ENCODE measurements at places on chromosomes 11 and 22.

DNA sequence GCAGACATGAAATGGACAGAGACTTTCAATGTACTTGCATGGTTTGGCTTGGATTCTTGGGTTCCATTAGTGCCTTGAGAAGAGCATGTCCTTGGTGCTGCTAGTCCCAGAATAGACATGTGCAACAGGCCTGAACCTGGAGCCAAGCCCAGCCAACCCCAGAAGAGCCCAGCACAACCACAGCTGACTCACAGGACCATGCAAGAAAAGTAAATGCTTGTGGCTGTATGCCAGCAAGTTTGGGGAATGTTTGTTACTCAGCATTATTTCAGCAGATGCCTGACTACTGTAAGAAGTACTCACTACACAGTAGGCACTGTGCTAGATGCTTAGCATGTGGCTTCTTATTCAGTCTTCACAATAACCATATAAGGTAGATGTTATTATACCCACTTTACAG lies 39.2 kb upstream of the HMGXB4 start:
- DNase-seq, result no peak

DNA sequence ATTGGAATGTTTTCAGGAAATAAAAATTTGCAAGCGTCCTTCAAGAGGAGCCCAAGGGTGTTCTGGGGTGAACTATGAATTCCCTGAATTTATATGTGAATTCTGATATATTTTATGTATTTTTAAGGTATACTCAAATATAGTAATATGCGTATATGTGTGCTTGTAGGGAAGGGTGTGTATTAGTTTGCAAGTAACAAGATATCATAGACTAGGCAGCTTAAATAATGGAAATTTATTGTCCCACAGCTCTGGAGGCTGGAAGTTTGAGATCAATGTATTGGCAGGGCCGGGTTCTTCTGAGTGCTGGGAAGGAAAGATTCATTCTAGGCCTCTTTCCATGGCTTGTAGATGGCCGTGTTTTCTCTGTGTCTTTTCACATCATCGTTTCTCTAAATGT lies 16.2 kb upstream of the SLC6A5 start:
- no peak for DNase-seq

DNA sequence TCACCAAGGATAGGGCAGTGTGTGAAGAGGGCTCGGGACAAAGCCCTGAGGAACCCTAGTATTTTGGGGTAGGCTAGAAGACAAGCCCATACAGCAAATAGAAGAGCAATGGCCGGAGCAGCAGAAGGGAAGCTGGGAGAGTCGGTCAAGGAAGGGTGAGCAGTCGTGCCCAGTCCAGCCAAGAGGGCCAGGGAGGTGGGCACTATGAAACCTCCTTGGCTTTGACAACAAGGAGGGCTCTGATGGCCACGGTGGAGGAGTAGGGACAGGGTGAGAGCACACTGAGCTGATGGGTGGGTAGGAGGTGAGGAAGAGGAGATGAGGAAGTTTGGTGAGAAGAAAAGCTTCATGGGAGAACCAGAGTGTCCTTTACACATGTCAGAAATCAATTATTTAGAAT lies 2.2 kb upstream of the YWHAH start:
- no peak for DNase-seq

DNA sequence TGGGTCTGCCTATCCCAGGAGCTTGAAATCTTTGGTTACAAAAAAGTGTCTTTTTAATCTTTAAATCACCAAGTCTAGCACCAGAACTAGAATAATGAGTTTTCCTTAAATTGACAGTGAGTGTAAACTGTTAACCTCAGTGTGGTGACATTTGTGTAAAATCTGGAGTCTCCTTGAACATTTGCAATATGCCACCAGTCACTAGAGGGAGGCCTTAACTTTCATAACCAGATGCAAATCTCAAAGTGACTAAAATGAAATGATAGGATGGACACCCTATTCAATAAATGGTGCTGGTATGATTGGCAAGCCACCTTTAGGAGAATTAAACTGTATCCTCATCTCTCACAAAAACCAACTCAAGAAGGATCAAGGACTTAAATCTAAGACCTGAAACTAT lies 8.3 kb upstream of the SCGB1D2 start:
- no peak for DNase-seq

DNA sequence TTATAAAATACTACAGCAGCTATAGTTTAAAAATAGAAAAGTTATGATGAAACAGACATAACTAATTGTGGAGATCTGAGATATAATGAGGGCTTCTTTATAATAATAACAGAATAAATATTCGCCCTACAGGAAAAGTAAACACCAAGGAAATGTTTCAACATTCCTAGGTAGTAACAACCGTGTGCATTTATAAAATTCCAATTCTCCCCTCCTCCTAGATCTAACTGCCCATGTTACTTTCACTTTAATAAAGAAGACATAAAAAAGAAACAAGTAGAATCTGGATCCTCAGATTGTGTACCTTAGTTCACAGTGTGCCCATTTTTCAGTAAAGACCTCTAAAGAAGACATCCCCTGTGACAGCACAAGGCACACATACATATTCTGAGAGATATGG lies 57.8 kb upstream of the MN1 start:
- DNase-seq, result no peak

DNA sequence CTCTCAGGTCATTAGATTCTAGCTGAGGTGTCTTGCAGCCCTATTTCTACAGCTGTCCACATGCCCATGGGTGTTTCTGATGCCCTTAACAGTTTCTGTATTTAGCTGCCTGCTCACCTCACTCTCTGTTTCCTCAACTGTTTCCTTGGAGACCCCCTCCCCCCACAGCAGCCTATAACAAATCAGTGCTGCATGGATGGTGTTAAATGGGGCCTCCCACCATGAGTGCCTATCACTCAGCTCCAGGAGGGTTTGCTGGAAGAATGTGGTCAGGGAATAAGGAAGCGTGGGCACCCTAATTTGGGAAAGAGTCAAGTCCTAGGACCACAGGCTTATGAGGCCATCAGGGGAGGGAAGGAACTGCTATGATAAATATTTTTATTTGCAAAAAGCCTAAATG lies 8.6 kb downstream of the KLHL35 start:
- no peak for DNase-seq

- DNase-seq, result no peak
Observed at GRCh38 chr22:24384131-24384530, 43.3 kb upstream of the ADORA2A start.

DNA sequence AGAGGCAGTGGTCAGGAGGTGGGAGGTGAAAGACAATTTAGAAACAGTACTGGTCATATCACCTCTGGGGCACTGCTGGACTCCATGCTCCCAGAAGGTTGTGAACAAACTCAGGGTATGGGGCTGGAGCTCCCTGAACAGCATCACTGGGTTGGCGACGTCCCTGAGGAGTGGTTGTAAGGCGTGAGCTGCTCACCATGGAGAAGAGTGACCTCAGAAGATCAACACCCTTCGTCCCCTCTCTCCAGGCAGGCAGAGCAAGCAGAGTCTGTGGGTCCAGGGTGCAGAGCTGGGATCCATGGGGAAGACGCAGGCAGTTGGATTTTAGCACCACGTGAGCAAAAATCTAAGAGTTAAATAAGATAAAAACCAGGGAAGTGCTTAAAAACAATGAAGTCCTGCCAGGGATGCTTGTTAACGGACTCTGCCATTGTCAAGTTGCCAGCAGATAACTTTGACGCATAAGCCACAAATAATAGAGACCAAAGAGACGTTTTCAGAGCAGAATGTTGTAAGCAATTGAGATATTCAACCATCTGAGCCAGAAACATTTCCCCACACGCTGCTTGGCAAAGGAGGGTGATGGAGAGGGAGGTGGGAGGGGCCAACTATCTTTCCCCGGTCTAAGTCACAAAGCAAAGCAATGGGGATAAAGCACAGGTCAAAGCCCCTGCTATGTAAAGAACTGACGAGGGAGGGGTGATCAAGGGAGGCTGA lies 13.6 kb downstream of the PNPLA5 start:
- no peak for DNase-seq

DNA sequence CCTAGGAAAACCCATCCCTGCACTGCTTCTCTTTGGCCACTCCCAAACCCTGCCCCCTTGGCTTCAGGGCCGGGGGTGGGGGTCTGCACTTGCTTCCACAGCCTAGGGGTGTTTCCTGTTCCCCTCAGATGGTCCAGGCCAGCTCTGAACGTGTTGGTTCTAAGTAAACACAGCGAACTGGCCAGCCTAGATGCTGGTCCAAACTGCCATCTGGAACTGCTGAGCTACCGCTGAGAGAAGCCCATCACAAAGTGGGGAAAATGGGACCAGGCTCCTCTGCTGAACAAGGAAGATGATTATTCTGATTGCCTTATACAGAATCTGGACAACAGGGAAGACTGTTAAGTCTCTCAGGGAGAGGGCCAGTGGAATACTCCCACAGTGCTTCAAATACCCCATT lies 23.5 kb upstream of the YPEL1 start:
- DNase-seq, result no peak

DNA sequence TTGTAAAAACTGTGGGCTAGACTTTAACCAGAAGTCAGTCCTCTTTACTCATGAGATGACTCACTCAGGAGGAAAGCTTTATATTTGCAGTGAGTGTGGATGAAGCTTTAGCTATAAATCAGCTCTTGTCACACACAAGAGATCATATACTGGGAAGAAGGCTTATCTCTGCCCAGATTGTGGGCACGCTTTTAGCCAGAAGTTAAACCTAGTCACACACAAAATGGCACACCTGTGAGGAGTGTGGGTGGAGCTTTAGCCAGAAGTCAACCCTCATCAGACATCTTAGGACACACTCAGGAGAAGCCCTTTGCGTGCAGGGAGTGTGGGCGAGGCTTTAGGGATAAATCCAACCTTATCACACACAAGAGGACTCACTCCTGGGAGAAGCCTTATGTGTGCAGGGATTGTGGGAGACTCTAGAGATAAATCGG lies 706.9 kb upstream of the LUZP2 start:
- DNase-seq, result no peak

- DNase-seq, result peak; percentile 29
Observed at GRCh38 chr22:20111045-20111688, 4.7 kb upstream of the RANBP1 start.

DNA sequence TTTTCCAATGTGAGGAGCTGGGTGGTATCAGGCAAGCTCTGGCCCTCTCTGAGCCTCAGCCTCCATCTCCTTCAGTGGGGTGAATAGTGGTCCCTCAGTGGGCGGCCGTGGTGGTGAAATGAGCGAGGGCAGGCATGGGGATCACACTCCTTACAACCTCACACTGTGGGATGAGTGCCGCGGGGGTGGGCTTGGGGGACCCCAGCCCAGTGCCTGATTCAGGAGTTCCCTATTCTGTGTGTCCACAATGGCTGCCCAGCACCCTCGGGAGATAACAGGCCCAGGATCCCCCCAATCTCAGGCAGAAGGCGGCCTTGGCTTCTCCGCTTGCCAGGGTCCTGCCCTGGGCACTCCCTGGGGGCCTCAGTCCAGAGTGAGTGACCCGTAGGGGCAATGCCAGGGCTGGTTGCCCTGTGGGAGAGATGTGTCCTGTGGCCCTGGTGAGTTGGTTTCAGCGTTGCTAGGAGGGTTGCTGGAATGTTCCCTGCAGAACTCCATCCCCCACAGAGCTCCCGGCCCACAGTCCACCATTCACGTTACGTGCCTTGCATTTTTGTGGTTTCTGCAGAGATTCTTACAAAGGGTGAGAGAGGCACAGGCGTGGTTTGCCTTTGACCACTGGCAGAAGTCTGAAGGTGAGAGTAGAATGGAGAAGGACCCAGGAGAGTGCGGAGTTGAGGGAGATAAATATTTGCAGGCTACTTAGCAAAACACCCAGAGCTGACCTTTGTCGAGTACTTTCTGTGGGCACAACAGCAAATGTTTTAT lies 2.9 kb downstream of the ALDH3B1 start:
- no peak for DNase-seq

DNA sequence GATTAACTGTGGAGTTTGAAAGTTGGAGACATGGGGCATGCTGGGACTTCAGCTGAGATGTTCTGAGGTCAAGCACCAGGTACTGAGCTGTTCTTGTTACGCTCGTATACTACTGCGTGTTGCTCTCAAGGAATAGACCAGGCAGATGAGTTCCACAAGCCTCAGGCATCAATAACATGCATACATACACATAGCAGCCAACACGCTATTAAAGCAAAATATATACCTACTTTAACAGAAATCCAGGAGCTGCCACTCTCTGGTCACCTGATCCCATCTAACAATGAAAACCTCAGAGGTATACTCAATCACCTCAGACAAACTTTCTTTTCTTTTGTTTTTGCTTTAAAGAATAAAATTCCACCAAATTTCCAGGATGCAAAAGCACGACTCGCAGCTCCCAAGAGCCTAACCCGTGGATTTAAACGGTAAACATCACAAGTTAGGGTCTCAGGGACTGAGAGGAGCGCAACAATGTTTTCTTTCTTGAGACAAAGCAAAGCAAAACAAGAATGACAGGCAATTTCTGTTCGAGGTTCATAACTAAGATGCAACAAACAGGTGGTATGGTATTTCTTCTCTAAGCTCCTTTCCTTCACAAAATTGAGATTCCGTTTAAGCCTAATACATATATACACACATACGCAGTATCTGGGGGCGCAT lies 16.5 kb downstream of the BLID start:
- no peak for DNase-seq

All from Right ventricle myocardium superior (tissue), 1 donor.